ENCODE measurements at places on chromosomes 2 and 18. TPM values are rescaled to one million over a fixed set of nuclear protein-coding genes. Genes with fewer than 3 reads are reported as not detected.
A peak's percentile ranks its signal among the peaks of the same experiment; 100 is the strongest.

DNA sequence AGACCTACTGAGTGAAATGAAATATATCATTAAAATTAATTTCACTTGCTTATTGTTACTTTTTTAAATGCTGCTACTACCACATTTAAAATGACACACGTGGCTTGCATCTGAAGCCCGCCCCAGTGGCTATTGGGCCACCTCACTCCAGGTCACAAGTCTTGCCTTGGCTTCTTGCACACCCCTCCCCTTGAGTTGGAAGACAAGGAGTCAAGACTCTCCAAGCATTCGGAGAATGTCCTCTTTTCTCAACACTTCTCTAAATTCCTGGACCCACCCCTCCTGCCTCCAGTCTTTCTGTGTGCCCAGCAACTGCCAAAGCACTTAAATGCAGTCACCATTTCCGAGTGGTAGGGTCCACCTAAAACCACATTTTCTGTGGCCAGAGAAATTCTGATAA, 73.4 kb downstream of the ZBTB7C start:
- peaks cover 6% of the 10 kb centered on the region for H3K4me1 ChIP-seq
- no peaks in the 10 kb centered on the region for H3K36me3 ChIP-seq
- no peak overlapping the region for H3K4me3 ChIP-seq

DNA sequence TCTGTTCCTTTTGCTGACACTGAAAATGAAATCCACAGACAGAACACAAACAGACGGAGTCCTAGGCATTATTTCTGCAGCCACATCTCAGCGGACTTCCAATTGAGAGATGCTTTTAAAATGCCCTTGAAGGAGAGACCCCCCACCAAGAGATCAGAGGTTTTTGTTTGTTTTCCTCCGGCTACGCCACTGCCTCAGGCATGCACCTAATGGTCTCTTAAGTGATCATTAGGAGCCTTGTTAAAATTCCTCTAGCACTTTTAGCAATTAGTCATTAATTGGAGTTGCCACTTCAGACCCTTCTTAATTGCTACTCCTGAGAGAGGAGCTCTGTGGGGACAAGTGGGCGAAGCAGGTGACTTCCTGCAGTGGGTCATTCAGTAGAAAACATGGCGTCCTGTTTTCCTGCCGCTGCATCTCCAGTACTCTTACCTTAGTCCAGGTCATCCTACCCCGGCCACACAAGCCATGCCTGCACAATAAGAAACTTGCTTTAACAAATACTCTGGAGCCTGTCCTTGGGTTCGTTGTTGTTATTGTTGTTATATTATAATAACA, 257.7 kb upstream of the CHAC2 start:
- H3K27me3 ChIP-seq: peaks cover 6% of the 10 kb centered on the region
- H3K27ac ChIP-seq: no peak overlapping the region
- H3K4me1 ChIP-seq: no peaks in the 10 kb centered on the region
- no peak overlapping the region for H3K4me3 ChIP-seq

- no peak for DNase-seq
- no peak overlapping the region for H3K27ac ChIP-seq
- no peaks in the 10 kb centered on the region for H3K4me1 ChIP-seq
- H3K4me3 ChIP-seq: no peak overlapping the region
- H3K27me3 ChIP-seq: peaks cover 5% of the 10 kb centered on the region
These were observed 249.8 kb downstream of the BCL11A start for GRCh38 chr2:60303680-60304079.

- H3K4me1 ChIP-seq: peaks cover 8% of the 10 kb centered on the region
- H3K27me3 ChIP-seq: peaks cover 31% of the 10 kb centered on the region
- H3K27ac ChIP-seq: no peak overlapping the region
- H3K4me3 ChIP-seq: no peak overlapping the region
- no peak for DNase-seq
These were observed 58.4 kb downstream of the ATOH8 start for GRCh38 chr2:85812094-85812735.

DNA sequence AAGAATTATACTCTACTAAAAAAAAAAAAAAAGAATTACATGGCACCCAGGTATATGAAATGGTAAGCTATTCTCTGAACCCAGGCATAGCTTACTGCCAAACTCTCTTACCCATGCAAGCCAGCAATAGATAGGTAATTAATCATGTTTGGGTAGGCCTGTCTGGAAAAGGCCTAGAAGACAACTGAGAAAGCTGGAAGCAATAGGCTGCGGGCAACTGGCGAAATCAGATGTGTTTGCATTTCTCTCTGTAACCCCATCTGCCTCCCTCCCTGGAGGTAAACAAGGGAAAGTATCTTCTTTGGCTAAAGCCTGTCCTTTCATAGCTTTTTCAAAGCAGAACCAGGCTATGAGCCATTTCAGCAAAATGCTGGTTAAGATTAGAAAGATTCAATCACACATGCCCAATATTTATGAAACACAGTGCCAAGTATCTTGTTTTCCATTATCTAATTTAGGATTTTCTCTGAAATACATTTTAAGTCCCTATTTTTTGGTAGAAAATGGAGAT, 934.8 kb upstream of the DDX18 start:
- H3K4me3 ChIP-seq: no peak overlapping the region
- H3K4me1 ChIP-seq: no peaks in the 10 kb centered on the region
- no peak overlapping the region for H3K27ac ChIP-seq
- H3K27me3 ChIP-seq: no peaks in the 10 kb centered on the region

Gene PKDCC
- total RNA-seq: 1.2 TPM

GRCh38 chr2:32417659-32418058, 60.8 kb downstream of the BIRC6 start:
- no peaks in the 10 kb centered on the region for H3K27me3 ChIP-seq
- peaks cover 26% of the 10 kb centered on the region for H3K4me1 ChIP-seq
- H3K36me3 ChIP-seq: no peaks in the 10 kb centered on the region
- H3K27ac ChIP-seq: no peak overlapping the region
- no peak for DNase-seq

Gene CETN1
- total RNA-seq: not detected

GRCh38 chr2:147045113-147045512, 799.7 kb upstream of the ACVR2A start:
- no peaks in the 10 kb centered on the region for H3K36me3 ChIP-seq
- peak; percentile 9 for DNase-seq
- no peak overlapping the region for H3K4me3 ChIP-seq
- H3K4me1 ChIP-seq: peaks cover 3% of the 10 kb centered on the region
- no peak overlapping the region for H3K27ac ChIP-seq

DNA sequence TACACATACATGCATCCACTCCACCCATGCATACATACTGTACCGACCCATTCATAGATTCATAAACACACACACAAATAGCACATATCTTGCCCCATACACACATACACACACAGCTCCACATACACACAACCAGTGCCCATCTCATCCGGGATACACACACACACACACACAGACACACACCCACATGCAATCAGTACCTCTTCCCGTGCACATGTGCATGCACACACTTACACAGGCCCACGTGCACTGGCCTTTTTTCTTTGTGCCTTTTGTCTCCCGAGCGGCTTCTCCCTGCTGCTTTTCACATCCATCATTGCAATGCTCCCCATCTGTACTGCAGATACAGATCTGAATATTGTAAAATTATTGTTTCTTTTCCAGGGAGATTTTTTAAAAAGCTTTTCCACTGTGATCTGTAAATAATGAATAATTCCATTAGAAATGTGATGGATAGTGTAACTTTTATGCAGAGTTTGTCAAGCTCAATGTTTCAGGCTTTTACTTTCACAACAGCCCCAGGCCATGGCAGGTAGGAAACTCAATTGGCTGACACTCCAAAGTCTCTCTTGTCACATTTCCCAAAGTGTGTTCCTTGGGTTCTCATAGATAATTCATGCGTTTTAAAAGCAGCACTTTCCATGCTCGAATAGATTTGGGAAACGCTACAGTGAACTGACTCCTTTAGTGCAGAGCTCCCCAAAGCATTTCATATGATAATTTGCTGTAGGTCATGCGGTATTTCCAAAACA, 393.5 kb downstream of the CTNNA2 start:
- no peak for DNase-seq
- no peak overlapping the region for H3K4me3 ChIP-seq
- peaks cover 4% of the 10 kb centered on the region for H3K27me3 ChIP-seq
- H3K27ac ChIP-seq: no peak overlapping the region
- no peaks in the 10 kb centered on the region for H3K36me3 ChIP-seq

GRCh38 chr2:20653695-20654534, 3.0 kb upstream of the HS1BP3 start:
- H3K27me3 ChIP-seq: peaks cover 37% of the 10 kb centered on the region
- H3K4me3 ChIP-seq: no peak overlapping the region
- peaks cover 10% of the 10 kb centered on the region for H3K36me3 ChIP-seq
- H3K4me1 ChIP-seq: peaks cover 23% of the 10 kb centered on the region
- DNase-seq: no peak

GRCh38 chr2:66516499-66516898, 81.6 kb downstream of the MEIS1 start:
- no peak overlapping the region for H3K4me3 ChIP-seq
- no peak for DNase-seq

DNA sequence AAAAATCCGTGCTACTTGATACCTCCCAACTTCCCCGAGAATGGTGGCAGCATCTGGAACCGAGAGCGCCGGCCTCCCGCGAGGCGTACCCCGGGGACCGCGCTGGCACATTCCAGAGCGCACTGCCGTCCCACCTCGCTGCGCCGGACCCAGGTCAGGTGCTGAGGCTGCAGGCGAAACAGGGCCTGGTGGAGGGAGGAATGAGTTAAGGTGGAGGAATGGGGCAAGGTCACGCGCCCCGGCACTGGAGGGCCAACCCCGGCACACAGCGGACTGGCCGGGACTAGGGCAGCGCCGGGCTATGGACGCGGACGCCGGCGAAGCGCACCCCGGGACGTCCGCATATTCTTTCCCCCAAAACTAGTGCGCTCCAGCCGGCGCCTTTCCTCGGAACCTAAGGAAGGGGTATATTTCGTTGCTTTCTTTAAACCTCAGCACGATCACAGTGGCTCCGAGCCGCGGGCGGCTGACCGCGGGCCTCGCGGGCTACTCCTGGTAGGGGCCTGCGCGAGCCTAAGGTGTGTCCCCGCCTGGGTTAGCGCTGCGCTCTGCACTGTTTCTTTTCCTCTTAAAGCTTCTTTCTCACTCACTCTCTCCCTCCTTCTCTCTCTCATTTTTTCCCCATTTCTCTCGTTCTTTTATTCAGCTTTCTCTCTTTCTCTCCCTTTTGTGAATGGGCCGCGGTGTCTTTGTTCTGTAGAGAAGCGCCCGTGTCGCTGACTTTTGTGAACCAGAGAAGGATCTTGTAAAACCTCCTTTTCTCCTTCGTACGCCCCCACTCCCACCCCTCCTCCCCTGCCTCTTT, 2.1 kb upstream of the OTX1 start:
- no peak for DNase-seq
- peaks cover 86% of the 10 kb centered on the region for H3K27me3 ChIP-seq
- peaks cover 9% of the 10 kb centered on the region for H3K36me3 ChIP-seq
- H3K27ac ChIP-seq: peak overlapping the region; percentile 19
- H3K4me1 ChIP-seq: peaks cover 34% of the 10 kb centered on the region

- H3K27me3 ChIP-seq: no peaks in the 10 kb centered on the region
- H3K27ac ChIP-seq: peak overlapping the region; percentile 27
- no peaks in the 10 kb centered on the region for H3K36me3 ChIP-seq
These were observed 3.7 kb downstream of the NEURL3 start for GRCh38 chr2:96501471-96501874.

- H3K4me3 ChIP-seq: no peak overlapping the region
- no peak for DNase-seq
- peaks cover 7% of the 10 kb centered on the region for H3K4me1 ChIP-seq
- H3K27ac ChIP-seq: peak overlapping the region; percentile 56
- H3K27me3 ChIP-seq: no peaks in the 10 kb centered on the region
These were observed 56.3 kb downstream of the CCDC93 start for GRCh38 chr2:117957616-117958015.

Gene LBX2
- total RNA-seq: 0.26 TPM
